ENCODE measurements at places on chromosomes 12 and 14. TPM values are rescaled to one million over a fixed set of nuclear protein-coding genes. Genes with fewer than 3 reads are reported as not detected.

Gene ESPL1
- total RNA-seq, result 20.2 TPM

Gene C14orf39
- not detected for total RNA-seq

Gene MYH6
- total RNA-seq, result not detected

Gene GZMB
- total RNA-seq, result 0.26 TPM

Gene CLEC4A
- 0.16 TPM for total RNA-seq

Gene SNAPC1
- total RNA-seq, result 21.4 TPM

Gene GLS2
- not detected for total RNA-seq

Gene OR4K5
- not detected for total RNA-seq

Gene MAP3K9
- total RNA-seq, result 0.22 TPM

Gene CIPC
- total RNA-seq, result 11.0 TPM

Gene ESR2
- not detected for total RNA-seq

Gene TGM1
- not detected for total RNA-seq

GRCh38 chr14:22601996-22602395, 3.9 kb downstream of the ABHD4 start:
- H3K4me3 ChIP-seq, result no peak overlapping the region
- H3K4me1 ChIP-seq, result peaks cover 20% of the 10 kb centered on the region
- H3K27me3 ChIP-seq, result no peaks in the 10 kb centered on the region
- peaks cover 45% of the 10 kb centered on the region for H3K36me3 ChIP-seq
- H3K27ac ChIP-seq, result no peak overlapping the region

DNA sequence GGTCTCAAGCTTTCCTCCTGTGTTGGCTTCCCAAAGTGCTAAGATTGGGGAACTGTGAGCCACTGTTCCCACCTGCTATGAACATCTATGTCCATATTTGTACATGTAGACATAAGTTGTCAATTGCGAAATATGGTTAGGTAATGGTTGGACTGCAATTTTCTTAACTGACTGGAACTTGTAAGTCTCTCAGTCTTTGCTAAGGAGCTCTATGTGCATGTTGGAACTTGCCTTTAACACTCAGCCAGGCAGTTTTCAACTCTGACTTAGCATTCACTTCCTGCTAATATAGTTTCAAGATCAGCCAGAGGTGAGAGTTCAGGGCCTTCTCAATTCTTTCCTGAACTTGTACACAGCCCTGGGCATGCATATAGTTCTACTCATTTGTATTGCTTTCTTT, 44.5 kb upstream of the EEA1 start:
- peaks cover 37% of the 10 kb centered on the region for H3K4me1 ChIP-seq
- H3K36me3 ChIP-seq, result no peaks in the 10 kb centered on the region

GRCh38 chr14:31950764-31951637, 126.1 kb upstream of the ARHGAP5 start:
- H3K36me3 ChIP-seq, result no peaks in the 10 kb centered on the region
- no peaks in the 10 kb centered on the region for H3K27me3 ChIP-seq
- peaks cover 50% of the 10 kb centered on the region for H3K4me1 ChIP-seq
- peak overlapping the region; percentile 72 for H3K27ac ChIP-seq
- DNase-seq, result peak; percentile 85
- no peak overlapping the region for H3K4me3 ChIP-seq

DNA sequence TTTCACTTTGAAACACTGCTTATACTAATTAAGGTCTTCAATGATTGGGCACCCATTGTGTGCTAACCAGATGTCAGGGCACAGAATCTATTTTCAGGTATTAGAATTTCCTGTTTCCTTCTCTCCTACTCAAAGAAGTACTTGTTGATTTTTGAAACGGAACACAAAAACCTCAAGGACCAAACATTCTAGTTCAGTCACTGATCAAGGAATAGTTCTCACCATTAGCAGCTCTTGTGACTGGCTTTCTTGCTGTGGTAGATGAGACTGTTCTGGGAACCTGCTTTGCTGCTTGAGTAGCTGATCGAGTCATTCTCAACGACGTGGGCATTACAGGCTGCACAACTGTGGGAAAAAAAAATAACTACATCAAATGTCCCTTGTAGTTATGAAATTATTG, 11.0 kb downstream of the DLGAP5 start:
- no peaks in the 10 kb centered on the region for H3K4me1 ChIP-seq
- no peak overlapping the region for H3K4me3 ChIP-seq
- H3K36me3 ChIP-seq, result peaks cover 92% of the 10 kb centered on the region
- H3K27me3 ChIP-seq, result no peaks in the 10 kb centered on the region
- H3K27ac ChIP-seq, result no peak overlapping the region

DNA sequence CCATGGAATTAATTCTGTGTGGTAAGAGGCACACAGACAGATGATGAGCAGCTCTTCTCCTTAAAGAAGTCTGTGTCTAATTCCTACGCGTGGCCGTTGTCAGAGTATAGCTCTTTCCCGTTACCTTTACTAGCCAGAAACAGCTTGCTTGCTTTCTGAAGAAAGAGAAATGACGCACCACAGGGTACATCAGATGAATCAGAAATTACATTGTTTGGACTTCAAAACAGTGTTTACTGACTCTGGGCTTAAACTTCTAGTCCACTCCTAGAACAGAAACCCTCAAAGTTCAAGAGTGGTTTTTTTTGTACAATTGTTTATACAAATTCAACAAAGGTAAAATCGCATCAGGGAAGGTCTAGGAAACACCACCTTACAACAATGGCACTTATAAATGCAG, 29.0 kb downstream of the RNF34 start:
- peak overlapping the region; percentile 13 for H3K27ac ChIP-seq
- no peaks in the 10 kb centered on the region for H3K27me3 ChIP-seq
- DNase-seq, result peak; percentile 63

GRCh38 chr12:46101485-46101869, 111.1 kb upstream of the SCAF11 start:
- DNase-seq, result no peak
- H3K27me3 ChIP-seq, result no peaks in the 10 kb centered on the region
- H3K4me1 ChIP-seq, result peaks cover 4% of the 10 kb centered on the region
- no peak overlapping the region for H3K4me3 ChIP-seq

- H3K27ac ChIP-seq, result no peak overlapping the region
- no peaks in the 10 kb centered on the region for H3K4me1 ChIP-seq
- H3K4me3 ChIP-seq, result no peak overlapping the region
- no peak for DNase-seq
- H3K36me3 ChIP-seq, result no peaks in the 10 kb centered on the region
Measured at GRCh38 chr12:85633491-85633890, 202.7 kb downstream of the RASSF9 start.

DNA sequence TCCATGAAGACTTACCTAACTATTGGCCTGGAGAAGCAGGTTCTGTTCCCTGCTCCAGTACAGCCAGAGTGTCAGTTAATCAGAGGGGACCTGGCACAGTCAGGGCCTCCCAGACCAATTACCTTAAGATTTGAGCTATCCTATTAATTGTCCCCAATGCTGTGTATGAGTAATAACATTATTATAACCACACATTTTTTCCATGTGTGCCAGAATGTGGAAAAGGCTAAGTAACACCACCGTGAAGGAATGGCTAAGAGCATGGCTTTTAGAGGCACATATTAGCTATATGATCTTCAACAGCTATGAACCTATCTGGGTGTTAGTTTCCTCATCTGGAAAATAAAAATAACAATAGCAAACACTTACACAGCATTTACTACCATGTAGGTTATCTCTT, 111.1 kb upstream of the RAP1B start:
- no peaks in the 10 kb centered on the region for H3K36me3 ChIP-seq
- no peak overlapping the region for H3K4me3 ChIP-seq
- H3K27ac ChIP-seq, result no peak overlapping the region
- DNase-seq, result no peak
- no peaks in the 10 kb centered on the region for H3K27me3 ChIP-seq
- H3K4me1 ChIP-seq, result peaks cover 11% of the 10 kb centered on the region

DNA sequence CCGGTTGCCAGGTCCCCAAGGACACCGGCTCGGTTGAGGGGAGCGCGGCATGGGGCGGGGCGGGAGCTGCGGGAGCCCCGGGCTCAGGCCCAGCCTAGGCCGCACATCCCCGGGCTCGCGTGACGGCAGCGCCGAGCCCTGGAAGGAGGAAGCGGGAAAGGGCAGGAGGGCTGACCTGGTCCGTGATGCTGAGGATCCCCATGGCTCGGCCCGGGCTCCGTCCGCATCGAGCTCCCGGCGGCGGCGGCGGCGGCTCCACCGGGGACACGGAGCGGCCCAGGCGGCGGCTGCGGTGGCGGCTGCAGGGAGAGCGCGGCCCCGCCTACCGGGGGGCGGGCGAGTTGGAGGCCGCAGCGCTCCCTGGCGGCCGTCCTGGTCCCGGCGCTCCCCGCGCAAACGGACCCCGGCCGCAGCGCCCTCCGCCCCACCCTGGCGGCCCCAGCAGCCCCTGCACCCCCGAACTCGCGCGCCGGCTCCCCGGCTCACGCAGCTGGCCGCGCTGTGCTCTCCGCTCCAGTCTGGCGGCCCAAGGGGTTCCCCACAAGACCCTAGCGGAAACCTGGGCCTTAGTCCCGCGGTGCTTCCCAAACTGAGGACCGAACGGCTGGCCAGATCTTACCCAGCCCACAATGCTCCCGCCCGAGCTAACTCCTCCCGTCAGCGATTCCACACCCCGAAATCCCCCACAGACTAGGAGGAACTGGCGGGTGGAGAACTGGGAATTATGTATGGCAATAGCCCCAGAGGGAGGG, at the start of gene ANKRD52:
Gene ANKRD52 (minus strand): TSS at position 317 of the 752 bp plus-strand sequence. CDS start 115 bp downstream, at position 202.
- H3K27ac ChIP-seq, result peak within 1 kb of the TSS; percentile 75
- H3K4me1 ChIP-seq, result peaks cover 45% of the 10 kb centered on the region
- H3K36me3 ChIP-seq, result peaks cover 50% of the 10 kb centered on the region
- H3K27me3 ChIP-seq, result no peaks in the 10 kb centered on the region
- peak within 1 kb of the TSS; percentile 98 for H3K4me3 ChIP-seq
- DNase-seq, result peak; percentile 71

- DNase-seq, result no peak
- no peaks in the 10 kb centered on the region for H3K36me3 ChIP-seq
Measured at GRCh38 chr14:80077262-80077661, 134.0 kb downstream of the DIO2 start.

DNA sequence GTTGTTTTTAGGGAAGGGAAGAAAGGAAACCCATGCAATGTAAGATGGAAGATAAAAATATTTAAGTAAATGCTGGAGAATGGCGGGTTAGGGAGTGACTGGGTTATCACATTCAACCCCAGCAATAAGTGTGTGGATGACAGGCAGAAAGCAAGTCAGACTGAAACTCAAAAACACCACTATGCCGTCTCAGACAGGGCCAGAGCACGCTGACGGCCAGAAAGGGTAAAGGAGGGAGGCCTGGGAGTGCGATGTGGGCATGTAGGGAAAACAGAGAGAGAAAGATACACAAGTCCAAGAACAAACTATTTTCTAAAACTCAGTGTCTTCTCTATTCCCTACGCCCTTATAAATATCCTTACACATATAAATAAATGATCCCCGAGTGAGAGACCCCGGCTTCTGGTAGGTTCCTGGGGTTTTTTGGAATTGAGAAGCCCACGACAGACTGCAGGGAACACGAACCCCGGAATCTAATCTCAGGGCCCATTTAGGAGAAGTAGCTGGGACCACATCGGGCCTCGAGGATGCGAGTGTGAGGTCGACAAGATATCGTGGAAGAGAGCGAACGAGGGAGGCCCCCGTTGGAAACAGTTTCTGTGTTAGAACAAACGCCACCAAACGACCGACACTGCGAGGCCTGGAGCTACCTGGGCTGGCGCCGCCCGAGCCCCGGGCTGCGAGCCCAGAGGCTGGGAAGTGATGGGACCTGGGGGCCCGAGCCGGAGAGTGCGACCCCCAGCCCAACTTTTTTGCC, 735 bp upstream of the OTX2 start:
- H3K27me3 ChIP-seq, result peaks cover 43% of the 10 kb centered on the region
- H3K4me3 ChIP-seq, result no peak overlapping the region
- H3K36me3 ChIP-seq, result no peaks in the 10 kb centered on the region

DNA sequence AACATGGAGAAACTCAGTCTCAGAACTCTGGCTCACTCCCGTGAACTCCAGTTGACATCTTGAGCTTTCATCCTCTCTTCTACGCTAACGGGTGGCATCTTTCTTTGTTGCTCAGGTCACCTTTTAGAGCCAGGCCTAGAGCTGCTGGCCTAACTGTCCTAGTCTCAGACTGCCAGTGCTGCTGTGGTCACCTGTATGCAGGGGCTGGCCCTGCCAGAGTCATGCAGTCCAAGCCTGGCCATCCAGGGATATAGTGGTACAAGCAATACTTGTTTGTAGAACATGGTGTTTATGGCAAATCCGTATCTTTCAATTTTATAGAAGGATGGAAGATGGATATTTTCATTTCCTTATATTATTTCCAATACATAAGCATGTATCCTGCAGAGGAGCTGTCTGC, 117.2 kb downstream of the PELI2 start:
- H3K4me1 ChIP-seq, result no peaks in the 10 kb centered on the region
- no peak overlapping the region for H3K27ac ChIP-seq
- DNase-seq, result no peak
- no peaks in the 10 kb centered on the region for H3K36me3 ChIP-seq

DNA sequence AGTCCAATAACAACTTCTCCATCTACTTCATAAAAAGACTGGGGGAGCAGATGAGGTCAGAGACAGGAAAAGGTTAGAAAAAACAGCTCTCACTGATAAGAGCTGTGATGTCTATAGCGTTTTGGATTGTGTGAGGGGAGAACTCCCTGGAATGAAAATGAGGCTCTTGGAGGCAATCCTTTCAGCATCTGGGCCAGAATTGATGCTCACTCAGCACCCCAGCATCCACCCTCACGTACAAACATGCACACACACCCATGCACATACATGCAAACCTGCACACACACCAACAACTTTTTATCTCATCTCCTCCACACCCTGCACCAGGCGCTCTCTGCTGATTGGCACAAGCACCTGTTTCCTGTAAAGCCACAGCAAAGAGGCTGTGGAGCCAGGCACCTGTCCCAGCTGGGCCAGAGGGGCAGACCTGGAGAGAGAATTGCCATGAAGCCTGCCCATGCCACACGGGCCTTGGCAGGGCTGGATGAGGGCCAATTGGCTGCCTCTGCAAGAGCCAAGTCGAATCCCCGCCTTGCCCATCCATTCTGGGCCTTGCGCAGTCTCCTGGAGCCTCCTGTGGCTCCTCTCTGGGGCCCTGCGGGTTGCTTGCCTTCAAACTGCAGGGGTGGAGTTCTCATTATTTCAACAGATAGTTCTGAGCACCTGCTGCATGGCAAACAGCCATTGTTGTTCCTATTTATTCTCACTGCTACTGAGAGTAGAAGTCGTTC, 53.1 kb downstream of the SYNE3 start:
- DNase-seq, result no peak
- H3K36me3 ChIP-seq, result no peaks in the 10 kb centered on the region
- H3K4me3 ChIP-seq, result no peak overlapping the region
- no peaks in the 10 kb centered on the region for H3K27me3 ChIP-seq
- H3K4me1 ChIP-seq, result peaks cover 14% of the 10 kb centered on the region
- H3K27ac ChIP-seq, result no peak overlapping the region

- H3K36me3 ChIP-seq, result peaks cover 31% of the 10 kb centered on the region
Measured at GRCh38 chr14:101862177-101862576, 100.7 kb downstream of the PPP2R5C start.

- H3K36me3 ChIP-seq, result no peaks in the 10 kb centered on the region
- H3K4me1 ChIP-seq, result no peaks in the 10 kb centered on the region
- H3K4me3 ChIP-seq, result no peak overlapping the region
- no peak overlapping the region for H3K27ac ChIP-seq
- H3K27me3 ChIP-seq, result no peaks in the 10 kb centered on the region
Measured at GRCh38 chr12:16526693-16527092, 79.3 kb downstream of the LMO3 start.

GRCh38 chr14:74570696-74571095, 41.3 kb downstream of the LTBP2 start:
- no peaks in the 10 kb centered on the region for H3K36me3 ChIP-seq
- H3K27ac ChIP-seq, result peak overlapping the region; percentile 97
- H3K27me3 ChIP-seq, result no peaks in the 10 kb centered on the region
- H3K4me1 ChIP-seq, result peaks cover 51% of the 10 kb centered on the region
- no peak for DNase-seq

Measured in SJSA1 (cell line).